H1 (cell line): ENCODE measurements at places on chromosomes 12 and 14. TPM values are rescaled to one million over a fixed set of nuclear protein-coding genes. Genes with fewer than 3 reads are reported as not detected.

IKZF4 gene
- total RNA-seq, result 12.5 and 13.3 TPM in 2 replicates

HRK gene
- 2.7 TPM in 2 replicates for total RNA-seq

TEX52 gene
- total RNA-seq, result not detected in 2 replicates

NUDT14 gene
- total RNA-seq, result 33.3 and 33.6 TPM in 2 replicates

SERPINA9 gene
- not detected in 2 replicates for total RNA-seq

- DNase-seq, result no peak
Measured at GRCh38 chr12:26212396-26212795, 17.0 kb downstream of the SSPN start.

DNA sequence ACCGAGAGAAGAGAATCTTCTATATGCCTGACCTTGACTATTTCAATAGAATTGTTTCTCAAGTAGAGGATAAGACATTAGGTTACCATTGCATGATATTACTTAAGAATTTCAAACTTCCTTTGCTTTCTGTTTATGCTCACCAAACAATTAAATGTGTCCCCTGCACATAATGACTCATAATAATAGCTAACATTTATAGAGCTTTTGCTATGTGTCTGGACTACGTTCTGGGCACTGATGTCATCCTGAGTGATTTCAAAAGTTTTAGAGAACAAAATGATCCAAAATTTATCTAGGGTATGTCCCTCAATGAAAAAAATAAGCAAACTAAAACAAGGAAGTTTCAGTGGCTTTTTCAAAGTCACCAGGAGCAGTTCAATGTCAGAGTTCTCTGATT lies 38.8 kb downstream of the SLC15A5 start:
- no peak for DNase-seq

- no peak for DNase-seq
Measured at GRCh38 chr12:117331691-117332090, 29.7 kb downstream of the NOS1 start.

DNA sequence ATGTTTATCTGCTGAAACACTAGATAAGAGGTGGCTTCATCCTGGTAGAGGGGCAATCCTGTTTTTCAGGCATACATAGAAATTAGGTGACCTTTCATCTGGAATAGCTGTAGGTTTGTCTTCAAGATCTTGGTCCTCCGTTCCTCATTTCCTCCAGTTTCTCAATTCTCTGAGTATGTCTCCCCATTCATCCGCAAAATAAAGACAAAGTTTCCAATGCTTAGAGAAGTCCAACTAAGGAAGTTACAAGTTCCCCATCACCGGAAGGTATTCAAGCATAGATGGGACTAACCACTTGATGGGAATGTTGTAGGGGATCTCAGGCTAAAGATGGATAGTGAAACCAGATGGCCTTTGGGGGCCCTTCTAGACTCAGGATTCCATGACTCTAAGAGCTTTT lies 34.3 kb downstream of the ERG28 start:
- DNase-seq, result no peak

DNA sequence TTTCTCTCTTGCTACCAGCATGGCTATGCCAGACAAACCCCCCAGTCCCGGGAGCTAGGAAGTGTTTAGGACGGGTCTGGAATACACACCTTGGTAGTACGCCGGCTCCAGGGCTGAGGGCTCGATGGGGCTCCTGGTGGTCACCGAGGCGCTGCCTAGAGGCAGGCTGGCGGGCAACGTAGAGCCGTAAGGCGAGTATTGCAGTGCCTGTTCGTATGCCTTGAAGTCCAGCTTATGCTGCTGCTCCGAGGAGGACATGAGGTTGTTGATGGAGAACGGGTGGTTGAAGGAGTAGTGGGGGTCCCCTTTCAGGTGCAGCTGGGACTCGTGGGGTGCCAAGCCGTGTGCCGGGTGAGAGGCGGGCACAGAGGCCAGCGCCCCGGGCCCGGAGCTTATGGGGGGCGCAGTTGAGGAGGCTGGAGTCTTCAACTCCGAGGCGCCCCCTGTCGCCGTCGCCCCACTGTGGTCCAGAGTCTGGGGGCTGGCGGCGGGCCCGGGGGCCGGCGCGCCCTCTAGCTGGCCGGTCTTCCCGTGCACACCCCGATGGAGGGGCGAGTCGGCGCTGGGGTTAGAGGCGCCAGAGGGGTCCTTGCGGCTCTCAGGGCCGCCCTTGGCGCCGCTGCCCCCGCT lies 3.6 kb downstream of the FOXA1 start:
- no peak for DNase-seq

- peak; percentile 65 for DNase-seq
Measured at GRCh38 chr14:55699131-55700057, 119.4 kb downstream of the KTN1 start.

- no peak for DNase-seq
Measured at GRCh38 chr14:100419856-100420255, 96.7 kb downstream of the SLC25A47 start.

GRCh38 chr12:11661491-11662089 lies 12.1 kb downstream of the ETV6 start:
- DNase-seq, result no peak

DNA sequence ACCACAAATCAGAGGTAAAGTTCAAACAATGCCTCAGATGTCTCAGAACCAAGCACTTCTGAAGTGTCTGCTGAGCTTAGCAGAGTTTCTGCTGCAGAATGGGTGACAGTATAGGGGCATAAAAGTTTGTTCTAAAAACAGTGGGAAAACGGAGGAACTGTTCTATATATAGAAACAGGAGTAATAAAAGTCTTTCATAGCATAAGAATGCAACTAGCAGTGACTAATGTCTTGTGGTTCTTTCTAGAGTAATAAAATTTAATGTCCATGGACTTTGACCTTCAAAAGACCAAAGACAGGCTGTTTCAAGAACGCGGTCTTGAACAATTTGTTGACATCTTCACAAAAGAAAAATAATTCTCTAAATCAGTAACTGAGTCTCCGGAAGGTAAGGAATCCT lies 107.5 kb upstream of the FAR2 start:
- DNase-seq, result no peak

- no peak for DNase-seq
Measured at GRCh38 chr14:71597955-71598660, 334.1 kb upstream of the RGS6 start.

DNA sequence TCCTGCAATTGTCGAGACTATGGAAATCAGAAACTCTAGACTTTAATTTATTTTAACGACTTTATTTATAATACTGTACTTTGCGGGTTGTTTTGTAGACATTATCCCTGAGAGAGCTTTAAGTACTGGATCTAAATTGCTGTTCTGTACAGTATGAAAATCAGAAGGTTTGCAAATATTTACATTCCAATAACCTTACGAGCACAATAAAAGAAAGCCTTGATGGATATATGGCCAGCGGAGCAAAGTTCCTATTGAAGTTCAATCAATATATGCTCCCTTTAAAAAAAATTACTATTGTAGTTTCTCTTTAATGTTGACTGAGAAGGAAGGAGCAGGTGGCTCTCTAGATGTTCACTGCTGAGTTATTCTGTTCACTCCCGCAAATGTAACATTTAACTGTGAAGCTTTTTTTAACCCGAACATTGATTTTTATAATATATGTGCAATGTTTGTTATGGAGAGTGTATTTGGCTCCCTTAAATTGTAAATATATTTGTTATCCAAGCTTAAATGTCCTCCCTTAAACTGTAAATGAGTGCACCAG lies 235.3 kb downstream of the PLCZ1 start:
- no peak for DNase-seq
